GM12878 (cell line): ENCODE measurements at places on chromosomes 3 and 15. TPM values are rescaled to one million over a fixed set of nuclear protein-coding genes. Genes with fewer than 3 reads are reported as not detected.

The CCR3 gene
- 0.13 TPM in 1 of 2 replicates, not detected in the other for polyA plus RNA-seq

The STAC gene
- not detected in 2 replicates for polyA plus RNA-seq

The THPO gene
- not detected in 2 replicates for polyA plus RNA-seq

The SLC15A2 gene
- polyA plus RNA-seq: 1.7 and 1.8 TPM in 2 replicates

The ZPLD1 gene
- 0.06 TPM in 1 of 2 replicates, not detected in the other for polyA plus RNA-seq

The GABRR3 gene
- not detected in 2 replicates for polyA plus RNA-seq

The ATP13A5 gene
- not detected in 2 replicates for polyA plus RNA-seq

The ZNF662 gene
- polyA plus RNA-seq: not detected in 2 replicates

The MYZAP gene
- polyA plus RNA-seq: not detected in 2 replicates

DNA sequence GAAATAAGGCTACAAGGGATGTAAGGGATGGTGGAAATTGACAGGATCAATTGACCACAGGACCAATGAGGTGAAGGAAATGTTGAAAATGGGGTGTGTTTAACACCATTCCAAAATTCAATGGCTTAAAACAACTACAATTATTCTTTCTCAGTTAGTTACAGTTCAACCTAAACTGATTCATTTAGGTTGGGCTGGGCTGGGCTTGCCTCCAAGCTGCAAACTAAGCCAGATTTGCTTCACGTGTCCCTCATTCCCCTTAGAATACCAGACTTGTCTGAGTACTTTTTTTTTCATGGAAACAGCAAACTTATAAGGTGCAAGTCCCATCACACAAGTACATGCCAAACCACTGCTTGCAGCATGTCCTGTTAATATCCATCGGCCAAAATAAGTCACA lies 280.1 kb downstream of the NEK10 start:
- no peaks in the 10 kb centered on the region for H3K36me3 ChIP-seq
- no peaks in the 10 kb centered on the region for H3K27me3 ChIP-seq
- H3K4me3 ChIP-seq: no peak overlapping the region
- no peaks in the 10 kb centered on the region for H3K4me1 ChIP-seq
- H3K27ac ChIP-seq: no peak overlapping the region

DNA sequence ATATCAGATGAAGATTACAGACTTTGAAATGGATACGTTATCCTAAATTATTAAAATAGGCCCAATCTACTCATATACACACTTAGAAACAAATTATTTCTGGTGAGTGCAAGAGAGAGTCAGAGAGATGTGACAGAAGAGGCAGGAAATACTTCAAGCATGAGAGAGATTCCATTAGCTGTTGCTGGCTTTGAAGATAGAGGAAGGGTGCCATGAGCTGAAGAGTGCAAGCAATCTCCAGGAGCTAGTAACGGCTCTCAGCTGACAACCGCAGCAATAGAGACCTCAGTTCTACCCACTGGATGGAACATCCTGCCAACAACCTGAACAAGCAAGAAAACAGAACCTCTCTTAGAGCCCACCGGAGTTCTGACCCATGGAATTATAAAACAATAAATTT lies 270.7 kb upstream of the SLITRK3 start:
- H3K4me1 ChIP-seq: no peaks in the 10 kb centered on the region
- no peak overlapping the region for H3K27ac ChIP-seq
- H3K4me3 ChIP-seq: no peak overlapping the region
- H3K36me3 ChIP-seq: no peaks in the 10 kb centered on the region
- H3K27me3 ChIP-seq: no peaks in the 10 kb centered on the region
- no peak for DNase-seq

- no peak overlapping the region for H3K27ac ChIP-seq
- H3K4me1 ChIP-seq: peaks cover 4% of the 10 kb centered on the region; the same call in 1 of the 2 replicates
- no peaks in the 10 kb centered on the region for H3K27me3 ChIP-seq
- no peak overlapping the region for H3K4me3 ChIP-seq
- DNase-seq: no peak
Measured at GRCh38 chr3:179848711-179849110, 188.0 kb downstream of the PEX5L start.

DNA sequence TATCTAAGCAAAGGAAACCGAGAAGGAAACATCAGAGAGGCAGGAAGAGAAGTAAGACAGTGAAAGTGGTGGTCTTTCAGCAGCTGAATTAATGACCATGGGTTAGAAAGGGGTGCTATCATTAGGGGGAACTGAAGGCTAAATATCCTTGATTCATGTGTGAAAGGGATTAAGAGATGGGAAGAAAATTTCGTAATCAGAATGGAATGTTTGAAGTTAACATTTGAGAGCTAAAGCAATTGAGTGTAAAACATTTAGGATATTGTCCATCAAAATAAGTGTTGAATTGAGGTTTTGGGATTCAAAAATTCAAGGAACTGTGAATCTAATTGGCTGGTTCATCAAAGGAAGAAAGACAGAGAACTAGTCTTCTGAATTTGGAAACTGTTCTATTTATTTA lies 4.1 kb upstream of the ECT2 start:
- no peaks in the 10 kb centered on the region for H3K36me3 ChIP-seq
- no peak for DNase-seq
- H3K27me3 ChIP-seq: no peaks in the 10 kb centered on the region
